ENCODE measurements at places on chromosomes 2 and 18. TPM values are rescaled to one million over a fixed set of nuclear protein-coding genes. Genes with fewer than 3 reads are reported as not detected.

DNA sequence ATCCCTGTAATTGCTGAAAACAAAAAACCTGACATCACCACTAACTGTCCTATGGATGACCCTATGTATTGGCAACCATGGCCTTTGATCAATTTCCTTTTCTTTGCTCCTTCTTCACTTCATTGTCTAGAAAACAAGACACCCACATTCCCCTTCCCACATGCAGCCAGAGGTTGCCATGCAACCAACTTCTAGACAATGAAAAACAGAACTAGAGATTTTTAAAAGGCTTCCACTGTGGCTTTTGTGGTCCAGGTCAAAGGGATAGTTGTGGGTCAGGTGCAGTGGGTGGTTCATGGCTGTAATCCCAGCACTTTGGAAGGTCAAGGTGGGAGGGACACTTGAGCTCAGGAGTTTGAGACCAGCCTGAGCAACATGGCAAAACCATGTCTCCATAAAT, 139.3 kb upstream of the DOK6 start:
- DNase-seq, result no peak

DNA sequence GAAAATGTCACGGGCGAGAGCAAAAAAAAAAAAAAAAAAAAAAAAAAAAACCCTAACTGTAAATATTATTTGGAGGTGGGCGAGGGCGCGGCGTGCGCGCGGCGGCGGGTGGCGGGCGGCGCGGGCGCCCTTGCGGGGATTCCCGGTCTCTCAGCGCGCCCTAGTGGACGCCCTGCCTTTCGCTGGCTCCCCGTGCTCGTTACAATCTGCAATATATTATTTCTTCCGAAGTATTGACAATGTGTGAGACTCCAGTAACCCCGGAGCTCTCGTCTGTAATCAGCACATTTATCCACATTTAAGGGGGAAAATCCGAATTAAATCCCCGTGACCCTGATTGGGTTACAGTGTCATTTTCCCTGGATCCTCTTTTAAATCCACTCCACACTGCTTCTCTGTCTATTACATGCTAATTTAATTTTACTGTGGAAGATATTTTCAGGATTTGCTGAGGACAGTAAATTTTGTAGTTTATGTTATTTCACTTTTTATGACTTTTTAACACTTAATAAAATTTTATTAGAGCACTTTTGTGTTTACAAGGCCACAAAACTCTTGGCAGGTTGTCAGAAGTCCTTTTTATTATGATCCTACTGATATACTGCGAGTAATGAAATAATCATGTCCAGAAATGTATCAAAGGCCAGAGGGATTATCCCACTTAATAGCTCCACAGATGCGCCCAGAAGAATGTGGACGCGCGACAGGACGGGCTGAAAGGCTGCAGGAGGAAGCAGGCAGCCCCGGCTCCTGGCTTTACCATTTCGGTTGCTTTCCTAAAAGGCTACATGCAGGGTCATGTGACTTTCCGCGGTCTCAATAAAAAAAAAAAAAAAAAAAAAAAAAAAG, 369.1 kb downstream of the MTX2 start:
- DNase-seq, result peak; percentile 85

GRCh38 chr2:59590798-59591197, 962.7 kb downstream of the BCL11A start:
- DNase-seq, result no peak

- no peak for DNase-seq
These were observed 95.9 kb downstream of the EPB41L5 start for GRCh38 chr2:120108749-120109148.

DNA sequence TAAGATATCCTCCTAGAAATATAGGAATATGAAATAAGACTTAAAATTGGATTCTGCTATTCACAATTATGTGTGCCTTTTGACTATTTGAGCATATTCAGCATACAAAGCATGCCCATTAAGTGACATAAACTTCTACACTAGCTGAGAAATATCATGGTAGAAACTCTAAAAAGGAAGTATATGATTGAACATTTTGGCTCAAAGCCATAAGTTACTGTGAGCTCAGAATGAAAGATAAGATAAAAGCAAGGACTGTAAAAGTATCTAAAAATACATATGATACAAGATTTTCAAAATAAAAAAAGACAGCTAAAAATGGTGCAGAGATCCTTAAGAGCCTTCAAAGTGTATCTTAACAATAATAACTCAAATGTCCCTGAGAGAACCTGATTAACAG, 340.5 kb upstream of the SLC39A10 start:
- no peak for DNase-seq

- no peak for DNase-seq
These were observed 31.1 kb upstream of the MYT1L start for GRCh38 chr2:2362181-2362580.

DNA sequence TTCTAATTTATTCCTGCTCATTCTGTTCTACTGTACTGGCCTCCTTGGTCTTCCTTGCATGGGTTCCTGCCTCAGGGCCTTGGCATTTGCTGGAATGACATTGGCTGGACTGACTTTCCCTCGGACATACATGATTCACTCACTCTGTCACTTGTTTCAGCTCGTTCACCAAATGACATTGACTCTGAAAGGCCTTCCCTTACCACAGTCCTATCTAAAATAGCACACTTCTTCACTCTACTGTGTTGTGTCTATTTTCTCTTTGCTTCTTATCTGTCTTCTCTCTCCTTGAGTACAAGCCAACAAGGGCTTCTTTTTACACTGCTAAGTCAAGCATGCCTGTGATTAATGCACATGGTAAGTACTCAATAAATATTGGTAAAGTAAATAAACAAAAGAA, 65.6 kb downstream of the SCG2 start:
- peak; percentile 29 for DNase-seq

- peak; percentile 94 for DNase-seq
These were observed at the start of gene RPL37A for GRCh38 chr2:216498379-216499352. Gene RPL37A (plus strand): TSS chr2:216498844. CDS start chr2:216498875, 31 bp downstream.

GRCh38 chr2:108988796-108989713, at the start of gene EDAR:
Gene EDAR (minus strand): TSS chr2:108989220. CDS start chr2:108931014, 58,206 bp downstream.
- DNase-seq, result no peak

CYRIA gene
- total RNA-seq, result 4.9 TPM

HOXD12 gene
- total RNA-seq, result not detected

KCNK3 gene
- 27.5 TPM for total RNA-seq
